ENCODE measurements at places on chromosomes 5 and 9. TPM values are rescaled to one million over a fixed set of nuclear protein-coding genes. Genes with fewer than 3 reads are reported as not detected.

Gene FOXI1
- polyA plus RNA-seq: not detected

Gene FOCAD
- 23.5 TPM for polyA plus RNA-seq

Gene TMEM141
- 33.1 TPM for polyA plus RNA-seq

Gene APC
- polyA plus RNA-seq: 41.9 TPM

Gene IL13
- polyA plus RNA-seq: 0.25 TPM

Gene GPR150
- not detected for polyA plus RNA-seq

Gene APBA1
- polyA plus RNA-seq: 10.9 TPM

Gene LRRC19
- not detected for polyA plus RNA-seq

Gene SPINK6
- not detected for polyA plus RNA-seq

Gene PTGDS
- polyA plus RNA-seq: 2.0 TPM

Gene HTR4
- not detected for polyA plus RNA-seq

Gene PCDHGB4
- 13.0 TPM for polyA plus RNA-seq

Gene RNF183
- not detected for polyA plus RNA-seq

Gene SNAPC3
- 107 TPM for polyA plus RNA-seq

Gene PTGES
- 1.2 TPM for polyA plus RNA-seq

Gene PRXL2C
- 0.14 TPM for polyA plus RNA-seq

Measured in neural cell (in vitro differentiated cells).